Midbrain (tissue), 1 donor: ENCODE measurements at places on chromosomes 1 and 21.
A peak's percentile ranks its signal among the peaks of the same experiment; 100 is the strongest.

DNA sequence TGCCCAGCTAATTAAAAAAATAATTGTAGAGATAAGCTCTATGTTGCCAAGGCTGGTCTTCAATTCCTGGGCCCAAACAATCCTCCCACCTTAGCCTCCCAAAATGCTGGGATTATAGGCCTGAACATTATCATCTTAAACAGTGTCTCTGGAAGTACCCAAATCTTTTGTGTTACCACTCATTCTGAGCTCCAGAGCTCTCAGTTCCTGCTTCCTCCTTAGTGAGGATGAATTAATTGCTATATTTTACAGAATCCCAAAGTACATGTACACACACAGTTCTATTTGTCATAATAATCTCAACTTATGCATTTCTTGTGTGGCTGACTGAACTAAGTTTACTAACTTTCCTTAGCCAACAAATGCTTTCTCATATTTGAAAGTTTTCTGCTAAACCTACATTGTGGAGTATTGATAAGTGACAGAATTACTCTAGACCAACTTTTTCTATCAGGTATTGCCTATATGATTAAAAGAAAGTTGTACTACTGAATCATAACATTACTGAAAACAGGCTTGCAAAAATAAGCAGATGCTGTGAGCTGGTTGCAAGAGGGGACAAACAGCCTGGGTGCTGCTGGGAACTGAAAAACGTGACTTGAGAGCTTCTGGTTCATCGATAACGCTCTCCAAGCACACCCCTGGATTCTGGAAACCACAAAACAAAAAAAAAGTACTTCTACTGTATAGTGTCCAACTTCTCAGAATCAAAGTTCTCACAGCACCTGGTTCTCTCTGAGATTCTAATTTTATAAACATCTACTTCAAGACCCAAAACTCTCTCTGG, 15.3 kb downstream of the VAV3 start:
- no peak for DNase-seq

DNA sequence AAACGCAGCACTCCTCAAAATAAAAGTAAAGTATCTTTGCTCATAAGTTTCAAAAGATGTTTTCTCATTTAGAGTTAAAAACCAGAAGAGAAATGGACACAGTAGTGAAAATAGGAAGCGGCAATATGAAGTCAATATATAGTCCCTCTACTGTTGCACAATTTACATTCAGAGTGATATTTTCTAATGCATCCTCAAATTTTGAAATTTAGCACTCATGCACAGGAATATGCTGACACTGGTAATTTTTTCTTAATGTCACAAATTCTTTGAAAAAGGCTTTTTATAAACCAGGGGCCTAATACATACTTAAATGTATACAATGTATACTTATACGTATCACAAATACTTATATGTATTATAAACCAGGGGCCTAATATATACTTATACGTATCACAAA, 19.5 kb downstream of the ST7L start:
- DNase-seq: no peak

DNA sequence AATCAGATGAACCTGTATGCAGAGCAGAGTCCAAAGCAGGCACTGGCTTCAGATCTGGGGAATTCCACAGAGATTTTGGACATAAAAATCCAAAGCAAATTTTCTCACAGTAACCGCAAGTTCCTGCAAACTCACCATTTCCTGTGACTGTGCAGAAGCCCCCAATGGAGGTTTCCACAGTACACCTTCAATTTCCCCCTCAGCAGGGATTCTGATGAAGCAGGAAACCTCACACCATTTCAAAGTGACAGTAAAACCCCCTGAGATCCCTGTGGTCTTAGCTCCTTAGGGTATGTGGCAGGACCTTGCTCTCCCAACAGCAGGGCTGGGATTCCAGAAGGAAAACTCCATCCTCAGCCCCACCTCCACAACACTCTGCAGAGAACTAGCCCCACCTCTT, 6.0 kb upstream of the TGFBR3 start:
- DNase-seq: no peak

DNA sequence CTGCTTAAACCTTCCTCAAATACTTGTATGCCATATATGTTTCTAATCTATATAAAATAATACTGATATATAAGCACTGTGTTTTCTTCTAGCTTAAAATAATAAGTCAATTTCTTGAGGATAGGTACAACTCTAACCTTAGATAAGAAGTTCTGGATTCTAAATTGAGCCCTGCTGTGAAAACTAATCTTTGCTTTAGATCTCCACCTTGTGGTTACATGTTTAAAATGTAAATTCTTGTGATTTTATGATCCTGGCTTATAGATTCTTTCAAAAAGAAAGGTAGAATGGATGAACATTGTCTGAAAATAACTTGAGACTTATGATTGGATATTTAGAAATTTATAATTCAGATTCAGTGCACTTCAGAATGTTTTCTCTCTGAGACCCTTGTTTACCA, 38.9 kb upstream of the HMCN1 start:
- DNase-seq: no peak

DNA sequence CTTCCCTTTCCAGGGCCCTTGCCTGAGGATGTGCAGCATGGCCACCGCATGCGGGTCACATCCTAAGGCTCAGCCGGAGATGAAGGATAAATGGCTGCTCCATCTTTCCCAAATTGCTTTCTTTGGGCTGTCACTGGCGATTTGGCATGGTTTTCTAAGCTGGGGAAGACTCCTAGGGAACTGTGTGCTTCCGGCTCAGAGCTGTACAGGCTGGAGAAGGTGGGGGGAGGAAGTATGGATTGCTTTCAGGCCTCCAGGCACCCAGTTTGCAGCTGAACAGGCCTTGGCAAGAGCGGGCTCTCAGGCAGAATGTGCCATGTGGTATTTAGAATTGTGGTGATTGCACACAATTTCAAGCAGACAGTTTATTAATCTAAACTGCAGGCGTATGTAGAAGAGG, 48.9 kb downstream of the TMEM53 start:
- DNase-seq: no peak

- no peak for DNase-seq
Observed at GRCh38 chr1:11714831-11715575, 20.9 kb upstream of the AGTRAP start.

GRCh38 chr1:200139661-200140250, 112.2 kb downstream of the NR5A2 start:
- no peak for DNase-seq

DNA sequence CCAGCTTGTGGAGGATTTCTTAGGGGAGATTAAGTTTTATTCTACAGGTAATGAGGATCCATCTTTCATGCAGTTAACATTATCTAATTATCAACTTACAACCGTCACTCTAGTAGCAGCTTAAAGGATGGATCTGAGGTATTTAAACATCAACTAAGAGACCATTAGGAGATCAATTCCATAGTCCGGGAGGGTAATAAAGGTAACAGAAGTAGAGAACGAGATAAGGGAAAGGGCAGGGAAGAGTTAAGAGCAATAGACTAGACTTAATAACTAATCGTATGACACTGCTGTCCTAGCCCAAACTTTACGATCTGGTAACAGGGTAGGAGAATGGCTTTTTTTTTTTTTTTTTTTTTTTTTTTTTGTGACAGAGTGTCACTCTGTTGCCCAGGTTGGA, 19.5 kb upstream of the CCDC17 start:
- DNase-seq: no peak

GRCh38 chr1:65112811-65113210, 35.2 kb upstream of the AK4 start:
- DNase-seq: no peak

DNA sequence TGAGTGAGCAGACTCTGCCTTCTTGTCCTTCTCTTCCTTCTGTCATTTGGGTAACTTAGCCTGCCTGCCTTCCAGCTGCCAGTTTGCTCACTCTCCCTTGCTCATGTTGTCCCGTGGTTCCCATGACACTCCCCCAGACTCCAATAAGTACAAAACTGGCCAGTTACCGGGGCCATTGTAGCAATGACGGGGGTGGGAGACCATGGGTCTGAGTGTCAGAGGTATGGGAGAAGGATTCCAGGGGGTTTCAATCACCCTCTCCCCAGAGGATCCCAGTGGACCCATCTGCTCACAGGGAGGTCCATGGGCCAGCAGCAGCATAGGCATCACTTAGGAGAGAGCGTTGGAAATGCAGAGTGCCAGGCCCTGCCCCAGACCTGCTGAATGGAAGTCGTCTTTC, 51.3 kb downstream of the CAPN9 start:
- DNase-seq: no peak

DNA sequence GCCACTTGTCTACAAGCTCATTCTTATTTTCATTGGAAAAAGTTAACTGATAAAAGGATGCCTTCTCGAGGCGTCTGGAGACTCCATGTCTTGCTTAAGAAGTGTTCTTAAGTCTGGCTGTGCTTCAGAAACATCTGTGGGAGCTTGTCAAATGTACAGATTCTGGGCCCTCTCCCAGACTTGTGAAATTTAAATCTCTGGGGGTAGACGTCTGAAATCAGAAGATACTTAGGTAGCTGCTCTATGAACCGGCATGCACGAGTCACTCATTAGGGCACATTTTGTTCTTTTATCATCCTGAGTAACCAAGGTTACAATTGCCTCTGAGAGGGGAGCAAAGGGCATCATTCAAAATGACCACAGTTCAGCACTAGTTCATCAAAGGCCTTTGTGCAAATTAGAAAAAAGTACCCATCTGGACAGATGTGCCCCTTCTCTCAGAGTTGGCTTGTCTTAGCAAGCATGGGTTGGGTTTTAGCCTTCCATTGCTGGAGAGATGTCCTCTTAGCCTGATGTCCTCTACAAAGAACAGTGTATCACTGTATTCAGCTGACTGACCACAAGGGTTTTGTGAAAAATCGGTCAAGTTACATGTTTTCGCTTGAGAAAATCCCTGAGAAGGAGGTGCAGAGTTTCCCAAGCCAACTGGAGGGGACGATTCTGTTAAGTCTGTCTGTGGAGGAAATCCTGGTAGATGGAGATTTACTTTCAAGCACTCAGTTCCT, 156.9 kb downstream of the ASTN1 start:
- no peak for DNase-seq

GRCh38 chr1:54390655-54391054, 15.5 kb downstream of the SSBP3 start:
- DNase-seq: peak; percentile 30
